ENCODE measurements at places on chromosomes 7 and 10.
A peak's percentile ranks its signal among the peaks of the same experiment; 100 is the strongest.

GRCh38 chr10:48224979-48225560 is 49.4 kb downstream of the FRMPD2 start:
- DNase-seq: no peak

DNA sequence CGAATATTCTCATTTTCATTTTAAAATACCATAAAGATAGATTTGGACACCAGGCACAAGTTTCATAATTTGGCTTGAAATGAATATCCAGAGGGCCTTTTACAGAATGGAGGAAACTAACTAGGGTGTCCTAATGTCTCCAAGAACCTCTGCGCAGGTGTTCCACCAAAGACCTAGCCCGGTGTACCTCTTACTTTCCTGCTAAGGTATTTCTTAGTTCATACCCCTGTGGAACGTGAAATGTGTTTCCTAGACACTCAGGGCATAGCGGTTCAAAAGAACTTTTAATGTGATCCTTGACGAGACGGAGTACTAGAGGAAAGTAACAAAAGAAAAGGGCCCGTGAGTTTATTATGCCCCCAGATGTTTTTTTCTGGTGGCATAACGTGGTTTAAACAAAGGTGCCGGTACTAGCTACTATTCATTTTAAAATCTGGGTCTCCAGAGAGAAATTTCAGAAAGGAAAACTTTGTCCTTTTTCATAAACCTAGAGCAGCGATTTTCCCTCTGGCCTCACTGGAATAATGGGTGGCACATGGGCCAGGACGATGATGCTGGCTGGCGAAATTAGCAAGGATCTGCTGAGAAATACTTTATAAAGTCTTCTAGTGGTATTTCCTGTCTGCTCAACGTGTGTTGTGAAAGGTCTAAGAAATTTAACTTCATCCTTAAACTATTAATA is 1.4 kb downstream of the APBB1IP start:
- DNase-seq: no peak

- DNase-seq: peak; percentile 37
Observed at GRCh38 chr7:143345428-143345900, 17.0 kb downstream of the FAM131B start.

DNA sequence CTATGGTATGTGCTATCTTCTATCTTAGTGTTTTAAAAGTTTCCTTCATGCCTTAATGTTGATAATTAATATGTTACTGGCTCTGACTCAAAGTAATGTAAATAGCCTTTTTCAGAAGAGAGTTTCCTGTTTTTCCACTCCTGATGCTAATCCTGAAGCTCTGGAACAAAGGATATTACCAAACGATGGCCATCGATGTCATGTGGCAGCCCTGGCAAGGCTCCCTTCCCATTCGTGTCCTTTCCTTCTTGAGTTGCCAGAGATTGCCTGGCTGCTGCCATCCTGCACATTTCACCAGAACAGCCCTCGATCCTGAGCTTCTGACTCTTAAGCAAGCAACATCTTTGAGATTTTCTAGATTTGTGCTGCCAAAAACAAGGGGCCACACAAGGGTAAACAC is 46.0 kb downstream of the RNF133 start:
- DNase-seq: no peak

DNA sequence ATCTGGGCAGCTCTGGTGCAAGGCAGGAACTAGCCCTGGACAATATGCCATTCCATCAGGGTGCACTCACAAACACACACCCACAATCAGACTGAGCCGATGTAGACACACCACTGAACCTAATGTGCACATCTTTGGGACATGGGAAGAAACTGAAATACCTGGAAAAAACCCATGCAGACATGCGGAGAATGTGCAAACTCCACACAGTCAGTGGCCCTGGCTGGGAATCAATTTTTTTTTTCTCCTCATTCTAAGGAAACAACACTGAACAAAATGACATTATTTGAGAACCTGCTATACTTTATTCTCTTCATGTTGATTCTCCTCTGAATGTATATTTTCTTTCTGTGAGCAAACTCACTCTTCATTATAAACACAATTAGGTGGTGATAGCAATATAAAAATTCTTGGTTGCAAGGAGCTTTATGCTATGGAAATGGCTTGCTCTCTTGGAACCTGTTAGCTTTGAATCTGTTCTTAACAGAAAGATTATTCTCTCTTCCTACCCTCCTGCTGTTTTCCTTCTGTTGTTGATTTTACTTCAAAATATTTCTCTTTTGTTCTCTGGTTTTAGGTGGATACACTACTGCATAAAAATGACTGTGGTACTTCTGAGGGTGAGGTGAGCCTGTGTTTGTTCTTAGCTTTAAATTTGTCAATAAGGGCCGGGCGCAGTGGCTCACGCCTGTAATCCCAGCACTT is 33.0 kb upstream of the MICU1 start:
- DNase-seq: no peak

- DNase-seq: no peak
Observed at GRCh38 chr7:104825099-104825498, 188.9 kb upstream of the KMT2E start.

- no peak for DNase-seq
Observed at GRCh38 chr10:68526634-68527307, 552 bp downstream of the SLC25A16 start.

DNA sequence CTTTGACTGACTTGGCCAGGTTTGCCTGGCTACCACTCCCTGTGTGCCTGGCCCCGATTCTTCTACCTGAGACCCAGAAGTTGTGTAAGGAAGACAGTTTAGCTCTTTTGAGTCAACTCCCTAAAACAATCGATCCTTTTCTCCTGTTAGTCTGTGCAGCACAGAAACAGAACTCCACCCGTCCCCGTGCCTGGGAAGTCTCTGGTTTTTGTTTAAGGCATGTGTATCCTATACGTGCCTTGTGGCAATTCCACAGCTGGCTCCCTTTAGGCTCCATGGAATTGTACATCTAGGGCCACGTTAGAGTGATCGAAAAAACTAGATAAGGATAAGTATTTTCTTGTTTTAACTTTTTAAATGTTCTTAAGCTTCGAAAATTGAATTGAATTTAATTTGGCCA is 131.6 kb downstream of the BICC1 start:
- no peak for DNase-seq

DNA sequence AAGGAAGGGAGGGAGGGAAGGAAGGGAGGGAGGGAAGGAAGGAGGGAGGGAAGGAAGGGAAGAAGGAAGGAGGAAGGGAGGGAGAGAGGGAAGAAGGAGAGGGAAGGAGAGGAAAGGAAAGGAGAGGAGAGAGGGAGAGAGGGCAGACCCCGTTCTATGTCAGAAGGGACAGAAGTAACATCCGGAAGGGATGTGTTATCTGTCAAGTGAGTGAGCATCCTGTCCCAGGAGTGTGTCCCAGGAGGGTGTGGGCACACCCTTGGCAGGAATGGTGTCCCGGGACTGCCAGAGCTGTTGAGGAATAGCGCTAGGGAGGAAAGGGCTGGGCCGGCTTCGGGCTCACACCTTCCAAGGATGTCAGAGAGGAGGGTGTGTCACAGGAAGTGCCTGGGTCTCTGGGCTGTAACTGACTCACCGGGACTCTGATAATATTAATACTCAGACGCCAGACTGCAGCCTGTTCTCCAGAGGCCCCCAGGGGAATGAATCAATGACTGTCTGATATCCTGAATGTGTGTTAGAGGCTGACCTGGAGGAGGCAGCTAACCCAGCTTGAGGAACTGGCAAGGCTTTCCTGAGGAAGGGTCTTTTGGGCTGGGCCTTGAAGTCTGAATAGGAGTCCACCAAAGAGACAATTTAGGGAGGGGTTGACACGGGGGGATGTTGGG is 125.6 kb upstream of the TNRC18 start:
- no peak for DNase-seq

GRCh38 chr7:81694711-81695110 is 75.1 kb downstream of the HGF start:
- no peak for DNase-seq

DNA sequence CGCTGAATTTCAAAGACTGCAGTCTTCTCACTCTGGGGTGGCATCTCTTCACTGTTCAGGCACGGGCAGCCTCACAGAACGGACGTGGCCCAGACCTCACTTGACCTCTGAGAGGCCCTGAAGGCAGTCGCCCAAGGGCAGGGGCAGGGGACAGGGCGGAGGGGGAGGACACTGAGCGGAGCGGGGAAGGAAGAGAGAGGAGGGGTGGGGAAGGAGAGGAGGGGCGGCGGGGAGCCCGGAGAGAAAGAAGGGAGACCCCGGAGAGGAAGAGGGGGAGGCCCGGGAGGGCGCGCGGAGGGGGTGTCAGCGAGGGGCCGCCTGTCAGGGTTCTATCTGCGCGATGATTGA is 58.7 kb upstream of the COMTD1 start:
- DNase-seq: no peak

- DNase-seq: no peak
Observed at GRCh38 chr10:124075231-124075955, 18.0 kb downstream of the CHST15 start.

- DNase-seq: no peak
Observed at GRCh38 chr10:95500649-95501048, 60.5 kb downstream of the SORBS1 start.

DNA sequence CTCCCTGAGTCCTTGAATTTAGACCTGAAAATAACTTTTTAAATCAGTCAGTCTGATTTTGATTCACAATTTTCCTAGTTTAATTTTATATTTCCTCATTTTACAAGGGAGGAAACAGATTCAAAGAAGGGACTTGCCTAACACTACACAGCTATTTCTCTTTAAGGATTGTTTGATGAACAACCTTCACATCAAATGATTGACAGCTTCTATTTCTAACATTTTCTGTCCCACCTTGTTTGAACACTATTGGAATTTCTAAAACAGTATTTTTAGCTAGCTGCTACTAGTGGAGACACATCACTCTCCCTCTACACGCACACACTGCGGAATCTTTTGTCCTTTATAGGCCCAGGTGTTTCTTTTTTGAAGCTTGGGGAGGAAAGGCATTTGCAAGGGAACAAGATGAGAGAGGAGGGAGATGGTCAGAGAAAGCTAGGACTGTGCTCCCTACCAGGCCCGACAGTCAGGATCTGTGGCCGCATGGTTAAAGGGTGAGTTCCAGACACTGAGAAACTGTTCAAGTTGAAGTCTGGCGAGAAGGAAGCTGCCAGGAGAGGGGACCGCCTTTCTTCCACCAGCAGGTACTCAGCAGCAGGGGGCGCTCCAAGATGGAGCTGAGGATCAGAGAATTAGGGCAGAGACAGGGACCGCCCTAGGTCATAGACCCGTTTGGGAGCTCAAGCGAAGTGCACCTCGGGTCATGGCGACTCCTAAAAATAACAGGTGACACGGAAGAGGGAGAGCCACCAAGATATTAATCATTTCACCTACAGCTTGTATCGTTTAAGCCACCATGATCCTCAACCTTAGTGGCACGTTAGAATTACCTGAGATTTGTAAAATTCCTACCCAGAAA is 49.7 kb downstream of the DNAJC12 start:
- DNase-seq: peak; percentile 46

GRCh38 chr7:133983685-133984419 is 143.3 kb upstream of the LRGUK start:
- DNase-seq: no peak

DNA sequence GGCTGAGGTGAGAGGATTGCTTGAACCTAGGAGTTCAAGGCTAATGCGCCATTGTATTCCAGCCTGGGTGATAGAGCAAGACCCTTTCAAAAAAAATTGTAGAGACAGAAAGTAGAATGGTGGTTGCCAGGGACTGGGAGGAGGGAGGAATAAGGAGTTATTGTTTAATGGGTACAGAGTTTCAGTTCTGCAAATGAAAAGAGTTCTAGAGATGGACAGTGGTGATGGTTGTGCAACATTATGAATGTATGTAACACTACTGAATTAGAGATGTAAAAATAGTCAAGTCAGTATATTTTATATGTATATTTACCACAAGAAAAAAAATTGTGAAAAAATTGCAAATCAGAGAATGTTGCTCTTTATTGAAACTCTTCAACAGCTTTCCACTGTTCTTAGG is 266.5 kb upstream of the NPY start:
- no peak for DNase-seq

DNA sequence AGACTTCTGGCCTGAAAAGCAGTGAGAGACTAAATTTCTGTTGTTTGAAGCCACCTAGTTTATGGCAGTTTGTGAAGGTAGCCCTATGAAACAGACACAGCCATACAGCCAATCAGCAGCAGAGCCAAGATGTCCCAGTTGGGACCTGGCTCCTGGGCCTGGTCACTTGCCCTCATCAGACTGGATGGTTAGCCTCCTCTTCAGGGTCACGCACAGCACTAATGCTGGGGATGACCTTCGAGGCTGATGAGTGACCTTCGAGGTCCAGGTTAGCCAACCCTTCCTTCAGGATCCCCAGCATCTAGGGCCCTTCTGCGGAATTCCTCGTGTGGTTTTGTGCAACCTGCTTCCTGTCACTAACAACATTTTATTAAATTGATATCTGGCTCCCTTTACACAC is 229.7 kb downstream of the FANK1 start:
- DNase-seq: no peak

GRCh38 chr10:36738738-36739431 is 386.5 kb upstream of the ANKRD30A start:
- no peak for DNase-seq

DNA sequence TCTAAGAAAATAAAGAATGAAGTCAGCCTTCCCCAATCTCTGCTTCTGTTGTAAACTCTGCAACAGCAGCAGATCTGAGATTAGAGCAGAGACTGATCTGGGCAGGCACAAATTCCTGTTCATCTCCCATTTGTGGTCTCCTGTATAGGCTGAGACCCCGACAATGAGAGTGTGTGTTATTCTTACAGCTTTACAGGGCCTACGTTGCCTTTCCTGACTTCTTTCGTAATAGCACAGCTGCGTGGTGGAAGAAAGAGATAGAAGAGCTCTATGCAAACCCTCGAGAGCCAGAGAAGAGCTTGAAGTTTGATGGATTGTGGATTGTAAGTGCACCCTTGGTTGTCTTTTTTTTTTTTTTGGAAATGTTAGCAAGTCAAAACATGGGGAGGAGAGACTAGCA is 72.1 kb downstream of the PRSS58 start:
- DNase-seq: no peak

- no peak for DNase-seq
Observed at GRCh38 chr7:66205741-66206090, 582 bp downstream of the TPST1 start.

GRCh38 chr10:47449102-47449978 is 34.6 kb downstream of the ANXA8 start:
- no peak for DNase-seq

DNA sequence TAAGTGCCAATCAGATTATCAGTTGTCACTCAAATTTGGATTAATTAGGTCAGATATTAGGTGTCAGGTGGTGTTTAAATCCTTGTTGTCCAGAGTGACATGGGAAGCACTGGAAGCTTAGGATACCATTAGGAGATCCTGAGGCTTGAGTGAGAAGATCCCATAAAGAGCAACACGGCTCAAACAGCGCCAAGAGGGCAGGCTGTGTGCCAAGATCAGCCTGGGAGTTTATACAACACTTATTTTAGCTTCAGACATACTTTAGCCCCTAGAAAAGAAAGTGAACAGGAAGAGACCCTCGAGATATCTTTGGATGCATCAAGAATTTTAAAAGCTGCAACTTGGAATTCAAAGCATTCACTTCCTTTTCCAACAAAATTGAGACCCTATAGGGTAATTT is 14.2 kb upstream of the ACTA2 start:
- no peak for DNase-seq

GRCh38 chr7:95931460-95932232 is 159.3 kb downstream of the DYNC1I1 start:
- DNase-seq: no peak

- no peak for DNase-seq
Observed at GRCh38 chr10:21022821-21023220, 125.7 kb upstream of the NEBL start.

GRCh38 chr7:96734343-96734742 is 24.7 kb upstream of the SEM1 start:
- DNase-seq: no peak

Data from central memory CD8-positive, alpha-beta T cell (primary cell).